Fibroblast of skin of right biceps (primary cell): ENCODE measurements at places on chromosomes 6 and 20.

DNA sequence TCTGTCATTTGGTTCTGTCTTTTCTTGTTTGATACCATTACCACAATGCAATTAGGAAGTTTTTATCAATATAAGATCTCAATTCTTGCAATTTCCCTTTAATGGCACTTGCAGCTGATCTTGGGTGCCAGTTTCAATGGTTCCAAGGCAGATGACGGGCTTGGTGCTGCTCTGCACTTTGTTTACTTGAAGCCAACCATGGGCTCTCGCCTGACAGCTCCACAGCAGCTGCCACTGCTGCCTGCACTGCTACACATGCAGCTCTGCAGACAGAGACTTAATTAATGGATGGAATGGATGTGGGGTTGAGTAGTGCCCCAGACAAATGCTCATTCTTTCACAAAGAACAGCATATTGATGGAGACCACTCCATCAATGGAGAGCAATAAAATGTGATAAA is 1024.3 kb upstream of the EPHA7 start:
- no peak for DNase-seq

GRCh38 chr20:48309293-48309692 is 518.5 kb downstream of the PREX1 start:
- no peak for DNase-seq

GRCh38 chr6:25332655-25333071 is 53.5 kb downstream of the CARMIL1 start:
- no peak for DNase-seq

DNA sequence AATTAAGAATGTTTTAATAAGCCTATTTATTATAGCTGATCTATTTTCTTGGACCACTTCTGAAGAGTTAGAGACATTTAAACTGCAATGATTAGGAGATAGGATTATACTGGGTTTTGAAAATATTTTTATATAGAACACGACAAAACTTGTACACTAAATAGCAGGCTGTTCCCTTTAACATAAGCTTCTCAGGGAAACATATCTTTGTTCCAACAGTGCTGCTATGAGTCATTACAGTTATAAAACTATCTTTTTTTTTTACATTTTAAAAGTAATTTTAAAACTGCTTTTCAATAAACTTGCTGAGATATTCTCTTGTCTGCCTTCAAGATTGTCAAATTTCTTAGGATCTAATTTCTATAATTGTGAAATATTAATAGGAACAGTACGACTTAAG is 389.1 kb downstream of the ARHGAP18 start:
- no peak for DNase-seq

GRCh38 chr6:40583709-40584108 is 3.5 kb downstream of the LRFN2 start:
- DNase-seq: no peak

GRCh38 chr20:46604551-46605133 is 46.6 kb downstream of the SLC13A3 start:
- DNase-seq: no peak

DNA sequence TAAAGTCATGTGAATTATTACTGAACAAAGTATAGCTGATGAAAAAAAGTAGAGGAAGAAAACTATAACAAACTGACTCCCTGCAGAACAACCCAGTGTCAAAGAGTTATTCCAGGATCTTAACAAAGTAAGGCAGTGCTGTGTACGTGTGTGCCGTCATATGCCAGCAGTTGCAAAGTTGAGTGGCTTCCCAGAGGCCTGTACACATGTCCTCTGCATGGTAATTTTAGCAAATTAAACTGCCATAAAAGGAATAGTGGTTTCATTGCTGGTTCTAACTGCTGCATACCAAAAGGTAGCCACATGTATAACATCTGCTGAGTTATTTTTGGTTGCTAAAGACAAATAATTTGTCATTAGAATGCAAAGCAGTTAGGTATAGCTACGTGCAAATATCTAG is 44.8 kb downstream of the RIPOR2 start:
- peak; percentile 57 for DNase-seq

DNA sequence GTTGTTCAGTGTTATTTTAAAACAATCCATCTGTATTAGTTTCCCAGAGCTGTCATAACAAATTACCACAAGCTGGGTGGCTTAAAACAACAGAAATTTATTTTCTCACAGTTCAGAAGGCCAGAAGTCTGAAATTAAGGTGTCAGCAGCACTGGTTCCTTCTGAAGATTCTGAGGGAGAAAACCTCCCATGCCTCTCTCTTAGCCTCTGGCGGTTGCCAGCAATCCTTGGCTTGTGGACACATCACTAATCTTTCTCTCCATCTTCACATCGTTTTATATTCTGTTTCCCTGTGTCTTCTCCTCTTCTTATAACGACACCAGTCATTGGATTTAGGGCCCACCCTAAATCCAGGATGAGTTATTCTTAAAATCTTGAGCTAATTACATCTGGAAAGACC is 70.2 kb upstream of the EPB41L1 start:
- no peak for DNase-seq

- DNase-seq: no peak
Observed at GRCh38 chr20:50541606-50542041, 31.4 kb downstream of the PTPN1 start.

DNA sequence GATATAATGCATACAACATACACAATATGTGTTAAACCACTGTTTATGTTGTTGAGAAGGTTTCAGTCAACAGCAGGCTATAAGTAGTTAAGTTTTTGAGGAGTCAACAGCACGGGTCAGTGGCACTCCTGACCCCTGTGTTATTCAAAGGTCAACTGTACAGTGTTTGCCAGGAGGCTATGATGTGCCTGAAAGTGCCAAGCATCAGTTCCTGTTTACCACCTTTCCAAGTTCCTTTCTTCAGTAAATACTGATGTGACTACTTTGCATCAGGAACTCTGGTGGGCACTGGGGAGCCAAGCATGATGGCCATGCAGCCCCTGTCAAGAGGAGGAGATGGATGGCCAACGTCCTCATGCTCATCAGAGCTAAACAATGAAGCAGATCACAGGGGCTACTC is 224.4 kb upstream of the EXOC2 start:
- no peak for DNase-seq

GRCh38 chr6:121430514-121431460 is 4.7 kb upstream of the GJA1 start:
- peak; percentile 48 for DNase-seq

GRCh38 chr6:27605401-27606342 is 132.8 kb upstream of the ZNF184 start:
- peak; percentile 79 for DNase-seq

GRCh38 chr6:15618685-15619084 is 44.1 kb downstream of the DTNBP1 start:
- no peak for DNase-seq
